ENCODE measurements at places on chromosomes 5 and 9.

- no peak overlapping the region for H3K27ac ChIP-seq
- H3K27me3 ChIP-seq: no peaks in the 10 kb centered on the region
- no peaks in the 10 kb centered on the region for H3K4me1 ChIP-seq
- H3K4me3 ChIP-seq: no peak overlapping the region
- H3K36me3 ChIP-seq: no peaks in the 10 kb centered on the region
Observed at GRCh38 chr9:28212979-28213378, 639.7 kb upstream of the C9orf72 start.

- H3K4me3 ChIP-seq: no peak overlapping the region
- peaks cover 30% of the 10 kb centered on the region for H3K4me1 ChIP-seq
- H3K27me3 ChIP-seq: peaks cover 5% of the 10 kb centered on the region
- H3K27ac ChIP-seq: no peak overlapping the region
- H3K36me3 ChIP-seq: peaks cover 12% of the 10 kb centered on the region
- no peak for DNase-seq
Observed at GRCh38 chr9:99039505-99040182, 65.3 kb upstream of the TGFBR1 start.

- no peak for DNase-seq
- no peak overlapping the region for H3K27ac ChIP-seq
- H3K4me3 ChIP-seq: no peak overlapping the region
- H3K36me3 ChIP-seq: no peaks in the 10 kb centered on the region
- peaks cover 5% of the 10 kb centered on the region for H3K27me3 ChIP-seq
Observed at GRCh38 chr5:60526336-60526875, 173.6 kb downstream of the DEPDC1B start.

DNA sequence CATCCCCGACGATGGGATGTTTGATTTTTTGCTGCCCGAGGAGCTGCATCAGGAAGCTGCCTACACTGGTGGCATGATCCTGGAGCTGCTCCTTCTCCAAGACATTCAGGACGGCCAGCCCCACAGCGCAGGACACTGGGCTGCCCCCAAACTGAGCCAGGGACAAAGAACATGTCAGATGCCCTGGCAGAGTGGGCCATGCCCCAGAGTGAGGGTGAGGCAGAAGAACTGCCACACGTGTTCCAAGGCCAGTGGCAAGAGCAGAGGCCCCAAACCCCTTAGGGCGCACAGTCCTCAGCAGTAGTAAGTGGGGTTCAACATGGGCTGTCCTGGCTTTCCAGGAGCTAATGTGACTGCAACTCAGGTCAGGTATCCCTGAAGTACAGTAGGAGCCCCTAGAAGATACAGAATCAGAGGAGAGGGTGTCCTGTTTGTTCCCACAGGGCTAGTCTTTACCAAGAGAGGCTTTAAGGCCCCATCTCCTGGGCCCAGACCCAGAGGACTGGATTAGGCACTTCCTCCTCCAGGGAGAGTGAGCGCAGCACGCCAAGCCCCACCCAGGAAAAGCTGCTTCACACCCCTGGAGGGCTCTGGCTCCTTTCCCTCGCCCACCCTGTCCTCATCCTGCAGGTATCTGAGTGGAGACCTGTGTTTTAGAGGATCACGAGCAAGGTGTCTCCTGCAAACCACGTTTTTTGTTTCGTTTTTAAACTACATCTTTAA is 11.1 kb downstream of the HNRNPAB start:
- H3K27me3 ChIP-seq: no peaks in the 10 kb centered on the region
- no peak for DNase-seq
- H3K36me3 ChIP-seq: peaks cover 82% of the 10 kb centered on the region
- H3K27ac ChIP-seq: peak overlapping the region; percentile 39
- H3K4me3 ChIP-seq: no peak overlapping the region

- H3K4me1 ChIP-seq: no peaks in the 10 kb centered on the region
- H3K36me3 ChIP-seq: no peaks in the 10 kb centered on the region
Observed at GRCh38 chr9:17004500-17004899, 130.3 kb upstream of the CNTLN start.

GRCh38 chr5:37994729-37995128 is 154.9 kb upstream of the GDNF start:
- no peak overlapping the region for H3K27ac ChIP-seq
- no peaks in the 10 kb centered on the region for H3K4me1 ChIP-seq
- no peaks in the 10 kb centered on the region for H3K27me3 ChIP-seq
- H3K36me3 ChIP-seq: no peaks in the 10 kb centered on the region

DNA sequence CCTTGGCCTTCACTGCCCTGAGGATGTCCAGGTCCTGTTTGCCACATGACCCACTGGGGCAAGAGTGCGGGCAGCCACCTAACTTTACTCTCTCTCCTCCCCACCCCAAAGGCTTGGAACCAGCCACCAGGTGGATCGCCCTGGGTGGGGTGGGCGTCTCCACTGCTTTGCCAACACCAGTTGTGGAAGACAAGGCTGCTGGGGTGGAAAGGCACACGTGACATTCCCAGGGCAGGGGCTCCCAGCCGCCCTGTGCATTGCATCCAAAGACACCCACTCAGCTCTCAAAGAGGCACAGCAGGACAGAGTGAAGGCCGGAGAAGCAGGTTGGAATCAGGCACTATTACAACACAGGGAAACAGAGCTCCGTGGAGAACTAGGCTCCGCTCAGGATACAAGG is 162.2 kb downstream of the OLFM1 start:
- no peak overlapping the region for H3K4me3 ChIP-seq
- no peaks in the 10 kb centered on the region for H3K27me3 ChIP-seq
- no peaks in the 10 kb centered on the region for H3K4me1 ChIP-seq
- H3K27ac ChIP-seq: no peak overlapping the region

- no peak overlapping the region for H3K27ac ChIP-seq
- no peaks in the 10 kb centered on the region for H3K36me3 ChIP-seq
- no peak overlapping the region for H3K4me3 ChIP-seq
- H3K27me3 ChIP-seq: no peaks in the 10 kb centered on the region
- no peaks in the 10 kb centered on the region for H3K4me1 ChIP-seq
Observed at GRCh38 chr5:103919506-103919905, 356.9 kb upstream of the NUDT12 start.

DNA sequence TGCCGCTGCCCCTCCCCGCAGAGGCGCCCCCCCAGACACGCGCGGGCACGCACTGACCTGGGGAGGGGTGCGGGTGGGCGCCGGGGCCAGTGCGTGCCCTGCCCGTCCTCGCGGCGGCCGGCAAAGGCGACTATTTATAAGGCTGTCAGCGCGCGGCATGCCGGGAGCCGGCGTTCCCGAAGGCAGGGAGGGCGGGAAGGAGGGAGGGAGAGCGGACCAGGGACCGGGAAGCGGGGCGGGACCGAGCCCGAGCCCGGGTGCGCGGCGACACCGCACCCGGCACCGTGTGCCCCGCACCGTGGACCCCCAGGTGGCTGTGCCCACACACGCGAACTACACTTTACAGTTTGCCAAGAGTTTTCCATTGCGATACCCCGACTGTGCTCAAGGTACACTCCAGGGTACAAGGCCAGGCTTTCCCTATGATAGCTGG is at the start of gene AK1:
TSS of gene AK1 (minus strand) at position 110 of the 433 bp plus-strand sequence. CDS start 3,058 bp downstream, outside the sequence.
- H3K4me3 ChIP-seq: peak within 1 kb of the TSS; percentile 26
- peaks cover 2% of the 10 kb centered on the region for H3K27me3 ChIP-seq
- H3K36me3 ChIP-seq: peaks cover 4% of the 10 kb centered on the region
- H3K27ac ChIP-seq: no peak within 1 kb of the TSS
- H3K4me1 ChIP-seq: no peaks in the 10 kb centered on the region

DNA sequence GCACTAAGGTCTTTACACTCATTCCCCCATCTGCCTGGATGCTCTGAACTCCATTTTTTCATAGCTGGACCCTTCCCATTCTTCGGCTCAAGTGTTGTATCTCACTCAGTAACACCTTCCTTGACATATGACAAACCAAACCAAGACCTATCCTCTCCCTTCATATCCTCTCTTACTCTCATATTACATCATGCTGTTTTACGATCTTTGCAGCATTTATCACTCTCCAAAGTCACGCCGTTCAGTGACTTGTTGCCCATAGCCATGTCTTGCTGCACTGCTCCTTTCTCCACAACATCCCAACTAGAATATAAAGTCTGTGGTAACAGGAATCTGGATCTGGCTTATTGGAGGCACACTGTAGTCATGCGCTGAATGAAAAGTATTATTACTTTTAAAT is 923.6 kb upstream of the DMAC1 start:
- H3K27ac ChIP-seq: no peak overlapping the region
- H3K36me3 ChIP-seq: no peaks in the 10 kb centered on the region
- no peaks in the 10 kb centered on the region for H3K27me3 ChIP-seq
- DNase-seq: no peak

DNA sequence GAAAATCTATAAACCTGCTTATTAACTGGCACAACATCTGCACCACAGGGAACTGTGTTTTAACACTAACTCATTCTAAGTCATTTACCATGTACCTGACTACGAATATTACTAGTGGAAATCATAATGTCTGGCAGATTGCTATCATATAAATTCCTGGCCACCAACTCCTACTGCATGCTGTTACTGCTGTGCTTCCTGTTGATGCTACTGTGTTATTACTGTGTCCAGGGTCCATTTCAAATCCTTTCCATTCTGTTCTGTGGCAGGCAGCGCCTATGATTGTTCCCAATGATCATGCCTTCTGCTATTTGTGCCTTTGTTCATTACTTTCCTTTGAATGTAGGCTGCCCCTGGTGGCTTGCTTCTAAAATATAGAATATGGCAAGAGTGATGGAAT is 4.7 kb upstream of the ZNF131 start:
- H3K4me1 ChIP-seq: peaks cover 10% of the 10 kb centered on the region
- H3K27ac ChIP-seq: no peak overlapping the region
- H3K4me3 ChIP-seq: no peak overlapping the region
- H3K36me3 ChIP-seq: peaks cover 3% of the 10 kb centered on the region
- no peak for DNase-seq

- peaks cover 2% of the 10 kb centered on the region for H3K4me1 ChIP-seq
- no peak overlapping the region for H3K4me3 ChIP-seq
- H3K36me3 ChIP-seq: no peaks in the 10 kb centered on the region
- H3K27ac ChIP-seq: no peak overlapping the region
Observed at GRCh38 chr5:143644727-143645126, 167.2 kb upstream of the HMHB1 start.

GRCh38 chr5:173664154-173664526 is 47.7 kb upstream of the BOD1 start:
- H3K27ac ChIP-seq: no peak overlapping the region
- no peaks in the 10 kb centered on the region for H3K36me3 ChIP-seq
- no peak overlapping the region for H3K4me3 ChIP-seq

DNA sequence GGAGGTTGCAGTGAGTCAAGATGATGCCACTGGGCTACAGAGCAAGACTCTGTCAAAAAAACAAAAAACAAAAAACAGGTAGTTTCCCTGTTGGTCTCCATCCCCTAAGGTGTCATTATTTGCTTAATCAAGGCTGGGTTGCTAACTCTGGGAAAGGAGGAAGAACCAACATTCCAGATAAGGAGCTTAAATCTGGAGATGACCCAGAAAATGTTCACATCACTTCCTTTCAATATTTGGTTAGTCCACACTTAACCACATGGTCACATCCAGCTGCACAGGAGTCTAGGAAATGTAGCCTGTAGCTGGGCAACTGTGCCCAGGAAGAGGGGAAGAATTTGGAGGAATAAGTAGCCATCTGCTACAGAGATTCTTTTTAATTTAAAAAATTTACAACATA is 25.9 kb upstream of the MEGF9 start:
- no peak for DNase-seq
- H3K27me3 ChIP-seq: no peaks in the 10 kb centered on the region
- H3K4me1 ChIP-seq: no peaks in the 10 kb centered on the region
- no peak overlapping the region for H3K27ac ChIP-seq
- H3K36me3 ChIP-seq: no peaks in the 10 kb centered on the region
- H3K4me3 ChIP-seq: no peak overlapping the region

DNA sequence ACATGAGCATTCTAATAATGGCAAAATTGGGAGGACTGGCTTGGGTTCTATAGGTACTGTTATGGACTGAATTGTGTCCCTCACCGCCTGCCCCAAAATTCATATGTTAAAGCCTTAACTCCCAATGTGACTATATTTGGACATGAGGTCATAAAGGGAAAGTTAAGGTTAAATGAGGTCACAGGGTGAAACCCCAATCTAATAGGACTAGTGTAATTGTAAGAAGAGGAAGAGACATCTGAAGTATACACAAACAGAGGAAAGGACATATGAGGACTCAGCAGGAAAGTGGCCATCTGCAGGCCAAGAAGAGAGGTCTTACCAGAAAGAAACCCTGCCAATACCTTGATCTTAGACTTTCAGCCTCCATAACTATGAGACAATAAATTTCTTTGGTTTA is 23.1 kb downstream of the RNF180 start:
- no peaks in the 10 kb centered on the region for H3K36me3 ChIP-seq
- no peak for DNase-seq
- no peak overlapping the region for H3K27ac ChIP-seq

- H3K27me3 ChIP-seq: no peaks in the 10 kb centered on the region
- no peak for DNase-seq
- H3K36me3 ChIP-seq: no peaks in the 10 kb centered on the region
- no peak overlapping the region for H3K27ac ChIP-seq
- H3K4me1 ChIP-seq: no peaks in the 10 kb centered on the region
Observed at GRCh38 chr9:125428902-125429467, 167.4 kb downstream of the GAPVD1 start.

DNA sequence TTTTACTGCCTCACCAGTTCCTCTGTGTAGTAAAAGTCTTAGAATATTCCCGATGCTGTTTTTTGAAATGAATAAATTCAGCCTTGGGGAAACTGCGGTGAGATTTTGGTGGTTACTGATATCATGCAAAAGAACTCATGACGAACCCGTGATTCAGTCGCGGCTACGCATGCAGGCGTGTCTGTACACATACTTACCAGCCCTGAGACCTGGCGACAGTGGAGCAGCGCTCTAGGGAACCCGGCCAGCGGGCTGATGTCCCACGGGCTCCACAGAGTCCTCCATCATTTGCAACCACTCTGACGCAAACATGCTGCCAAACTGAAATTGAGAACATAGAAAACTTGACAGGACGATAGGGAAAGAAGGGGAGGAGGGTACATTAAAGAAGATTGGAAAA is 315.6 kb upstream of the DAB2 start:
- H3K4me3 ChIP-seq: no peak overlapping the region
- H3K36me3 ChIP-seq: no peaks in the 10 kb centered on the region
- DNase-seq: no peak

- no peaks in the 10 kb centered on the region for H3K27me3 ChIP-seq
- H3K27ac ChIP-seq: no peak overlapping the region
- no peaks in the 10 kb centered on the region for H3K4me1 ChIP-seq
- H3K36me3 ChIP-seq: no peaks in the 10 kb centered on the region
Observed at GRCh38 chr5:124134941-124135340, 611.5 kb downstream of the ZNF608 start.

GRCh38 chr5:144352732-144353317 is 182.2 kb downstream of the KCTD16 start:
- H3K27me3 ChIP-seq: no peaks in the 10 kb centered on the region
- no peak overlapping the region for H3K4me3 ChIP-seq

- H3K4me3 ChIP-seq: no peak overlapping the region
- no peak overlapping the region for H3K27ac ChIP-seq
- no peaks in the 10 kb centered on the region for H3K36me3 ChIP-seq
- DNase-seq: no peak
- peaks cover 11% of the 10 kb centered on the region for H3K27me3 ChIP-seq
Observed at GRCh38 chr9:133754688-133755227, 16.6 kb upstream of the SARDH start.

- H3K4me1 ChIP-seq: no peaks in the 10 kb centered on the region
- no peak overlapping the region for H3K4me3 ChIP-seq
- no peak for DNase-seq
- peaks cover 5% of the 10 kb centered on the region for H3K27me3 ChIP-seq
Observed at GRCh38 chr5:82597437-82597836, 319.3 kb upstream of the RPS23 start.
